ENCODE measurements at places on chromosomes 1 and 21. TPM values are rescaled to one million over a fixed set of nuclear protein-coding genes. Genes with fewer than 3 reads are reported as not detected.

DNA sequence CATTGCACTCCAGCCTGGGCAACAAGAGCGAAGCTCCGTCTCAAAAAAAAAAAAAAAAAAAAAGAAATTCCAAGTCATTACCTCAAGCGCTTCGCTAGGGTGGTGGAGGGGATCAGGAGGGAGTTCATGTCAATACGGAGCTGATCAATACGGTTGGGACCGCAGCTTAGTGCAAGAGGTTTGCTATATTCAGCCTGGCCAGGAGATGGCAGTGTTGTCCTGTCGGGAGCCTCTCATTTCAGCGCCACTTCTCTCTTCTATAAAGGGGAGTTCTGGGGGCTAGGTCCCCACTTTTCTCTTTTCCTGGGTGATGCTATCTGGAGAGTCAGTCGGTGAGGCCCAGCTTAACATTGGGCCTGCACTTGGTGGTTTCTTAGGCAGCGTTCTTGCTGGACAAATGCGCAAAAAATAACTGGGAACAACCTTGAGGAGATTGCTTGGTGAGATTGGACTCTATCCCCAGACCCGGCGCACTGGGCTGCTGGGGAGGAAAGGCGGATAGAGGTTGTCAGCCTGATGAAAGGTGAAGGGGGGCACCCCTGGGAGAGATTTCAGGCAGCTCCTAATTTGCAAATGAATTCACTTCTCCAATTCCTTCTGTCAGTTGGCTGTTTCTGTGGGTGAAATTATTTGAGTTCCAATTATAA is 40.4 kb downstream of the KIAA0040 start:
- DNase-seq = peak; percentile 39

GRCh38 chr1:98769162-98769561 is 107.6 kb downstream of the SNX7 start:
- no peak for DNase-seq

TNFRSF9 gene
- 1.3 TPM for total RNA-seq

RNU1-1 gene
- 3,235 TPM for total RNA-seq

GRCh38 chr1:226569879-226570547 is 21.4 kb downstream of the STUM start:
- no peak for DNase-seq

LCE3E gene
- total RNA-seq = not detected

- DNase-seq = no peak
Observed at GRCh38 chr1:87905651-87906050, 577.0 kb downstream of the LMO4 start.

CELA3B gene
- not detected for total RNA-seq

C4BPB gene
- total RNA-seq = 1.4 TPM

GRCh38 chr21:45113543-45113942 is 39.2 kb downstream of the ADARB1 start:
- DNase-seq = no peak

- DNase-seq = peak; percentile 58
Observed at GRCh38 chr1:214427871-214428277, 123.5 kb downstream of the PTPN14 start.

- DNase-seq = no peak
Observed at GRCh38 chr1:61441723-61442262, 283.1 kb downstream of the TM2D1 start.

- DNase-seq = peak; percentile 62
Observed at GRCh38 chr1:147808025-147808424, 47.6 kb upstream of the GJA5 start.

GRCh38 chr21:36437745-36438128 is 42.2 kb downstream of the CLDN14 start:
- DNase-seq = peak; percentile 45

REN gene
- not detected for total RNA-seq

GRCh38 chr1:241844593-241844992 is 3.4 kb upstream of the EXO1 start:
- no peak for DNase-seq

GRCh38 chr1:100767176-100767890 is 47.8 kb downstream of the VCAM1 start:
- DNase-seq = no peak

DNA sequence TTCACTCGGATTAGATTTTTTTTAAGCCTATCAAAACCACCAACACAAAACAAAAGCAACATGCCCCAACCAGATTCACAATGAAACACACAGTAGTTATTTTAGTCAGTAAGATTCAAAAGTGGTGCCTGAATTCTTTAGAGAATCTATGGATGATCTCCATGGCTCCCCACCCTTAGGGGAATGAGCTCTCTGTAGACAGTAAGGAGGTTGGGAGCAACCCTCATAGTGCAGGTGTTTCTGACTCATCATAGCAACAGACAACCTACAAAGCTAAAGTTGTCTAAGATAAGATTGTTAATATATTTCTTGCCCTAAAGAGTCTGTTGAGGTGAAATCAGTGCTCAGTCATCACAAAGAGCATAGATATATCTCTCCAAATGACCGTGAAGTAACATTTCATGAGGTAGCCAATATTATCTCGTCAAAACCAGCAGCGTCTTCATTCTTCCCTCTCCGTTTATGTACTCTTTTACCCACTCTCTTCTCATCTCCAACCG is 78.3 kb downstream of the ADAMTS1 start:
- DNase-seq = no peak

FALEC gene
- total RNA-seq = 0.94 TPM

GRCh38 chr1:10530281-10530740 is 55.6 kb downstream of the PEX14 start:
- DNase-seq = peak; percentile 68

- DNase-seq = no peak
Observed at GRCh38 chr21:34311561-34312330, 52.1 kb upstream of the KCNE2 start.

DNA sequence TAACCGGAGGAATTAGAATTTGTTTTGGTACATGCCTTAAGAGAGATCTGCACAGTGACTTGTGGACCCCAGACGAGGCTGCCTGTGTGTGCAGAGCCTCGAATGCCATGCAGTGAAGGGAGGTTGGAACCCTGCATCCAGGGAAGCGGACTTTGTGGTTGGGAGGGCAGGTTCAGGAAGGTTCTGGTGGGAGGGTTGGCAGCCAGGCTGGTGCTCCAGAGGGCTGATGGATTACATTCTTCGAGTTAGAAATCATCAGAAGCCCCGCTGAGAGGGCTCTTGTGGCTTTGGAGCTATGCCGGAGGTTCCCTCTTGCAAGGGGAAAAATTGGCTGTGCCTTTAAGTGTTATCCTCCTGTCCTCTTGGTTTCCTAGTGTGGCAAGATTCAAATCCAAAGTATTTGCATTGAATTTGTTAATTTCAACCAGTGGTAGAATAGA is 21.1 kb downstream of the ROR1 start:
- no peak for DNase-seq

GRCh38 chr1:70331962-70332361 is 22.6 kb downstream of the ANKRD13C start:
- DNase-seq = no peak

ESPN gene
- total RNA-seq = 18.6 TPM

Data from PC-9 (cell line).